Stimulated activated naive CD8-positive, alpha-beta T cell treated with anti-CD3 and anti-CD28 coated beads, Interleukin-15, Interleukin-2, amounts not matched to agents 100 U/mL and 50 U/mL, for 24 hours (primary cell): ENCODE measurements at places on chromosomes 16 and 17.
A peak's percentile ranks its signal among the peaks of the same experiment; 100 is the strongest.

DNA sequence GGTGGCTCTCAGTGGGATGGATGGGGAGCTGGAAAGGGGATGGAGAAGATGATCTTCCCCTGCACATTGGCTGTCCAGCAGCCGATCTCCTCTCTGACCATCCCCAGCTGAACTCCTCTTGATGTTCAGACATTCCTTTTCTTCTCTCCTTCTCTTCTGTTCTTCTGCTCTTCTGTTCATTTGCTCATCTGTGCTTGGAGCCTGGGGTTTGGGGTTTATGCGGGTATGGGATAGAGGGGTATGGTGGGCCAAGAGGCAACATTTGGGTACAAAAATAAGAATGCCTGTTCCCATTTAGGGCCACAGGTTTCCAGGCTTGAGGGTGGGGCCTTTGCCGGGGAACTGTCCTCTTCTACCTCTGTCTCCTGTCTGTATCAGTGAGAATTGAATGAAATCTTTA is 205.4 kb upstream of the XYLT1 start:
- no peak for DNase-seq

DNA sequence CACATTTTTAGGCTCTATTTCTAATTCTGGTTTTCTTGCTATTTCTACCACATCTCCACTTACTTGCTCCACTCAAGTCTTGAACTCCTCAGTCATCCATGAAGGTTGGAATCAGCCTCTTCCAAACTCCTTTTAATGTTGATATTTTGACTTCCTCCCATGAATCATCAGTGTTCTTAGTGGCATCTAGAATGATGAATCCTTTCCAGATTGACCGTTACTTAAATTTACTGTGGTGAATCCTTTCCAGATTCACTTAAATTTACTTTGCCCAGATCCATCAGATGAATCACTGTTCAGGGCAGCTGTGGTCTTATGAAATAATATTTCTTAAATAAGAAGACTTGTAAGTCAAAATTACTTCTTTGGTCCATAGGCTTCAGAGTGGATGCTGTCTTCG is 32.4 kb downstream of the CLTC start:
- no peak for DNase-seq

DNA sequence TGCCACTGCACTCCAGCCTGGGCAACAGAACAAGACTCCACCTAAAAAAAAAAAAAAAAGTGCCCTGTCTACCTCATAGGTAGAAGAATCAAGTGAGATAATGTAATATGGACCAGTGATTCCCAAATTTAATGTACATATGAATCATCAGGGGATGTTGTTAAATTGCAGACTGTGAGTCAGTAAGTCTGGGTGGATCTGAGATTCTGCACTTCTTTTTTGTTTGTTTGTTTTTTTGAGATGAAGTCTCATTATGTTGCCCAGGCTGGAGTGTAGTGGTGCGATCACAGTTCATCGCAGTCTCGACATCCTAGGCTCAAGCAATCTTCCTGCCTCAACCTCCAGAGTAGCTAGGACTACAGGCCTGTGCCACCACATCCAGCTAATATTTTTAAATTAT is 31.6 kb downstream of the HOXB1 start:
- no peak for DNase-seq

DNA sequence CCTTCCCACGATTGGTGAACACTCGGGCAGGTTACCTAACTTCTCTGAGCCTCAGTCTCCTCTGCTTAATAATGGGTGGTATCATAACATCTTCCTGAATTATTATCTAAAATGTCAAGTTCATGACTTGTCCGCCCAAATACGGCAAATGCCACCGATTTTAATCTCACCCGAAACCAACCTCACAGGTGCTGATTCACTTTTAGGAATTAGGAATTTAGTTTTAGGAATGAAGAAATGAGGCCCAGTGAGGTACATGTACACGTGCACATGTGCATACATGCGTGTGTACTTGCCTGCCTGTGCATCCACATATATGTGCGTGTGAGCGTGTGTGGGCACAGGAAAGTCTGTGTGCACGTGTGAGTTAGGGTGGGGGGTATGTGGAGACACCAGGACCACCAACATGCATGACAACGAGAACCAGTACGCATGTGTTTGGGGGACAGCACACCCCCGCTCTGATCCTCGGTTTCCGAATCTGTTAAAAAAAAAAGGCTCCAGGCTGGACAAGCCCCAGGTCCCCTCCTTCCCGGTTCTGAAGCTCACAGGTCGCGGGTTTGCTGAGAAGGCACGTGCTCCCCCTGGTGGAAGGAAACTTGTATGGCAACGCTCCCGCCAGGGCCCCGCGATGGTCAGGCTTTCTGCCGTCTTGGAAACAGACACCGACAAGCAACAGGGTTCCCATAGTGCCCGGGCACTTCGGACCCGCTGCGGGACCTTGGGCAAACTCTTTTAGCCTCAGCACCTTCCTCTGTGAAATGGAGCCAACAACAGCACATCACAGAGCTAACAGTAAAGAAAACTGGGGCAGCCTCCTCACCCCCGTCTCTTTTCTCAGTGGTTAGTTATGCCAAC is 219.2 kb downstream of the RBFOX3 start:
- peak; percentile 74 for DNase-seq

DNA sequence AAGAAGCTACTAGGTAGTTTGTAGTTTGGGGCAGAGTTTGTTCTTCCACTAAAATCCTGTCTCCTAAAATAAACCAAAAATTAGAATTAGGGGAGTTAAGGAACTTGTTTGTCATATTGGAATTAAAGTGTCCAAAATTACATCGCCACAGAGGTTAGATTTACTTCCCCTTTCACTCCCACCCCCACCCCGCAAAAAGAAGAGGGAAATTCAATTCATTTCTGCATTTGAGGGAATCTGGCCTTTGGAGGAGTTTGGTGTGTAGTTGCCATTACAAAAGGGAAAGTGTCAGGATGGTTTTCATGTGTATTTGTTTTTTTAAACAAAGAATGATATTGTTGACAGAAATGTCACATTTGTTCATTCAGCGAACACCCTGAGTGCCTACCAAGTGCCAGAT is 5.8 kb downstream of the TMEM97 start:
- no peak for DNase-seq

DNA sequence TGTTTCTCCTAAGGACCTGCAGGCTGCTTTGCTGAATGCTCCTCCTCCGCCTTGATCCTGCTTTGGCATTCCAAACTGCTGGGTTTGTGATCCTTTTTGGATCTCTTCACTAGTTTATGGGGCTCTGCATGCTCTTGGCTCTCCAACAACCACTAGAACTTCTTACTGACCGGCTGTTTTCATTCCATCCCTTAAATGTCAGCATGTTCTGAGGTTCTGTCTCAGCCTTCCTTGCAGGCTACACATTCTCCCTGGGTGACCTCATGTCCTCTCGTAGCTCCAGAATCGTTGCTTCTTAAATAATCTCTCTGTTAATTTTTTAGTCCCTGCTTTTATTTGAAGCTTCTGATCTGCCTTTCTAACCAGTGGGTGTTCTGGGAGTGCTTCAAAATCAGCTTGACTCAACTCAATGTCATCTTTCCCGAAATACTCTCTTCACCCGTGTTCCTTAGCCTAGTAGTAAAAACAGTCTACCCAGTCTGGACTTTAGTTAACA is 119.0 kb upstream of the HS3ST2 start:
- DNase-seq = no peak

GRCh38 chr17:50689251-50689650 is 18.5 kb downstream of the ANKRD40 start:
- DNase-seq = no peak

DNA sequence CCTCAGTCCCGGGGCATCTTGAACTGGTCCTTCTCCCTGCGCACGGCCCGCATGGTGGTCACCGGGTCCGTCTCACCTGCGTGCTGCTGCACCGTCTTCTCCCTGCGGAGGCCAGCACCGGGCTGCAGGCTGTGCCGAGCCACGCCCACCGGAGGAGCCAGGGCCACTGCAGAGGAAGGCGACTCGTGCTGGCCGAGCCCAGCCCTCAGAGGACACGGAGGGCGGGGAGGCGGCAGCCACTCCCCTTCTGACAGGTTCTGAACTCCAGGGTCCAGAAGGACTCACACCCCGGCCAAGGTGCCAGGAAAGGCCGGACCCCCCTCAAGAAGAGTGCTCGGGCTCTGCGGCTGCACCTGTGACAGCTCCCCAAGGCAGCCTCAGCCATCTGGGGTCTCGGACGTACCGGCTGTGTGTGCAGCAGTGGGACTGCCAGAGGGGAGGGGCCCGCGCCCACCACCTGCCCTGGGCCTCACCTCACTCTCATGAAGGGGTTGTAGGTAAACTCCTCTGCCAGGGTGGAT is 15.8 kb upstream of the IGFALS start:
- no peak for DNase-seq
